ENCODE measurements at places on chromosomes 12 and 14.

GRCh38 chr12:132593521-132593920, 16.9 kb downstream of the LRCOL1 start:
- no peak for DNase-seq

DNA sequence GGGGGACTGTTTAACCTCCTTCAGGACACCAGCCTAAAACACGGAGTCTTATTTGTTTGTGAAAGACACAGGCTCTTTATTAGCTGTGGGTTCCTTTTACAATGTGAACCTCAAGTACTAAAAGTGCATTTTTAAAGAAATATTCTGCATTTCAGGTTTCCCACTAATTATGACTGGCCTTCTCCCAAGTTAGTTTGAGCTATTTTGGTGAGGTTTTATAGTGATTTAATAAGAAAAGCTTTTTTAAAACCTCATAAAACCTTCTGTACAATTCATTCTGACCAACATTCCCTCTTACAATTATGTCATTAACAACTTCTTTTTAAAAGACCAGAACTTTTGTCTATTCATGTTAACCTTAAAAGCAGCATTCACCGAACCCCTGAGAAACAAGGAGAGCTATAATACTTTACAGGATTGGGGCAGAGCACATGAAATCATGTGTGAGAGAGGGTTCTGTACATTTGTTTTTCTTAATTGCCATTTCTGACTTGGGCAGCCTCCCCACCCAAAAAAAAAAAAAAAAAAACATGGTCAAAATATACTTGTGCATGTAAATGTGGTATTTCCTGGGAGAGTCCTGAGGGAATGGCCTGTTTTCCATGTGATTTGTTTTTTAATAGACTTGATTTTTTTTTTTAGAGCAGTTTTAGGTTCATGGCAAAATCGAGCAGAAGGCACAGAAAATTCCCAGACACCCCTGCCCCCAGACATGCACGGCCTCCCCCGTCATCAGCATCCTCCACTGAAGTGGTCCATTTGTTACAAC, 169.5 kb downstream of the CHST11 start:
- no peak for DNase-seq

GRCh38 chr14:74965486-74966153, 10.2 kb upstream of the PGF start:
- DNase-seq = no peak

- no peak for DNase-seq
Observed at GRCh38 chr12:23581913-23582312, 367.6 kb downstream of the SOX5 start.

- no peak for DNase-seq
Observed at GRCh38 chr14:80988735-80989429, 33.5 kb downstream of the TSHR start.

- no peak for DNase-seq
Observed at GRCh38 chr12:100986595-100987547, 192.3 kb downstream of the ANO4 start.

- no peak for DNase-seq
Observed at GRCh38 chr12:5809586-5809985, 135.5 kb downstream of the ANO2 start.

DNA sequence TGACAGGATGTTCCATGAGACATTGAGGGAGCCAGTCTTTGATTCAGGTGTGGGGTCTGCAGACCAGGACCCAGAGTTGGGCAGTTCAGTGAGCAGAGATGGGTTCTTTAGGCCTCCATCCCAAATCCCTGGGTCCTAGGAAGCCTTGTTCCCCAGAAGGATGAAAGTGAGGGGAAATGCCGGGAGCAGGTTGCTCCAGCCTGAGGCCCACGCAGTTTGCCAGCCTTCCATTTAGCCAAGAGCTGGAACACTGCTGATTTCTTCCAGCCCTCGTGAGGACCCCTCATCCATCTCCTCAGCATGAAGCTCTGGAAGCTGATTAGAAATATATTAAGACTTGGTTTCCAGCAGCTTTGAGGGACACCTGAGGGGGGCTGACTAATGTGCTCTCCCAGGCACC, 12.1 kb downstream of the C14orf132 start:
- no peak for DNase-seq

GRCh38 chr12:66237505-66238175, 48.6 kb downstream of the IRAK3 start:
- no peak for DNase-seq

Data from hematopoietic multipotent progenitor cell (in vitro differentiated cells).